Left cardiac atrium (tissue), 4 donors: ENCODE measurements at places on chromosomes 2 and 18.

DNA sequence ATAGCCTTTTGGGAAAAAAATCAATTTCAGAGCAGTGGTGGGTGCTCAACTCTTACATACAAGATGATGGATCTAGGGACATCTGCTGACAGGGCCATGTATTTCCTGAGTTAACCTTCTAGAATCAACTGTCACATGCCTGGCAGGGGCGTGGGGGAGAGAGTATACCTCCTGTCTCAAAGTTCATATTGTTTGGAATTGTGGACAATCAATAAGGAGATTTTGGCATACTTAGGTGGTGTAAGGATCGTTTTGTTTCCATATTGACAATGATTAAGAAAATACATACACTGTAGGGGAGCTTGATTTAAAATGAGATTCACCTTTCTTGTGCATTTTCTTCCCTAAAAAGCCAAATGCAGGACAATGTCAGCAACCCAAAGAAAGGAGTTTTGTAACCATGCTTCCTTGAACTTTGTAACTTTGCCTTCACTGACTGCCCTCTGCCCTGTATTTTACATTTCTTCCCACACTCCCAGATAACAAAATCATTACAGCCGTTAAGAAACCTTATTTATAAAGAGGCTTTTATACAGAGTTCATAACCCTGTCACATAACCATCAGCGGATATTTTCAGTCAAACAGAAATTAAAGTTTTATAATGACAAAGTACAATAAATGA lies 88.4 kb downstream of the MEP1B start:
- no peak for DNase-seq

DNA sequence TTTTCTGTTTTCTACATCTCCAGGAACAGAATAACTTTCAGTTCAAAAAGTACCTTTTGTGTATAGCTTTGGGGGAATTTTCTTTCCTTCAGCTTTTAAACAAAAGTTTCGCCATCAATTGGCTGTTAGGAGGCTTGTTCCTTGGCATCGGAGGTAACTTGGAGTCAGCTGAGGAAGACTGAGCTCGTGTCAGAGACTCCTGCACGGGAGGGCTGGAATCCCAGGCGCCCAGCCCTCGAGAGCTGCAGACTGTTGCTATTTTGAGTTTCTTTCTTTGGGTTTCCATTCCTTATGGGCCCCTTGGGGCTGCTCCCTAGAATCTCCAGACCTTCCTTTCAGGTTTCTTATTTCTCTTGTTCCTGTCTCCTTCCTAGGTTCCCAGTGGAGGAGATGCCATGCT lies 8.1 kb downstream of the EMILIN2 start:
- no peak for DNase-seq

DNA sequence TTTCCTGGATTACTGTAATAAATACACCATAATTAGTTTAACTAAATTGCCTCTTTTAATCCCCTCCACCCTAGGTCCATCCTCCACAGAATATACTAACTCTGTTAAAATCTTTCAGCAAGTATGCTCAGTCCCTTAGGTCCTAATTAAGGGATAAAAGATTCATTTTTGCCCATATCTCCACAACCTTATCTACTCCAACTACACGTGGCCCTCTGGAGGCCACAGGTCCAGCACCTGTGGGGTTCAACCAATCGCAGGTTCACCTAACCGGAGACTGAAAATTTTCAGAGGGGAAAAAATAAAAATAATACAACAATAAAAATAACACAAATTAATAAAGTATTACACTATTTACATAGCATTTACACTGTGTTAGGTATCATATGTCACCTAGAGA lies 86.4 kb downstream of the MAP4K3 start:
- no peak for DNase-seq

GRCh38 chr18:23812546-23813440 lies 123.5 kb downstream of the LAMA3 start:
- no peak for DNase-seq

GRCh38 chr2:30237966-30238800 lies 6.8 kb downstream of the LBH start:
- no peak for DNase-seq

DNA sequence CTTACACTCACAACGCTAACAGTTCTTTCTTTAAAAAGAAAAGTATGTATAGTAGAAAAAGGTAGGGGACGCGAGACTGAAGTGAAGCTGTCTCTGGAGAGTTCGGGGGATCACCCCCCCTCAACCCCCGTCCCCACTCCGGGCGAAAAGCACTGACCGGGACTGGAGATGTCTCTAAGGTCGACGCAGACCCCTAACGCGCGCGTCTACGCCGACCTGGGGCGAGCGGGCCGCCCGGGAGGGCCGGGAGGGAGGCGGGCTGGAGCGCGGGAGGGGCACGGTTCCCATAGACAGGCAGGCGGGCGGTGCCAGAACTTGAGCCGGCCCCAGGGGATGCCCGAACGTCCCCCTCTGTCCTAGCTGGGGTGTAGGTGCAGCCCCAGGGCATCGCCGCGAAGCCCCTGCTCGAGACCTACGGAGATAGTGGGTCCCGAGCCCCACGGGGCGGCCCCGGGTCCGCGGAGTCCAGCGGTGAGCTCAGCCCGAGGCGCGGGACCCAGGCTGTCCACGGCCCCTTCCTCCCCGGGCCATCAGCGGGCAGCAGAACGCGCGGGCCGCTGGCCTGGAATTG lies 82.2 kb downstream of the CHRNA1 start:
- peak; percentile 60 for DNase-seq
